ENCODE measurements at places on chromosomes 3 and 15.
A peak's percentile ranks its signal among the peaks of the same experiment; 100 is the strongest.

DNA sequence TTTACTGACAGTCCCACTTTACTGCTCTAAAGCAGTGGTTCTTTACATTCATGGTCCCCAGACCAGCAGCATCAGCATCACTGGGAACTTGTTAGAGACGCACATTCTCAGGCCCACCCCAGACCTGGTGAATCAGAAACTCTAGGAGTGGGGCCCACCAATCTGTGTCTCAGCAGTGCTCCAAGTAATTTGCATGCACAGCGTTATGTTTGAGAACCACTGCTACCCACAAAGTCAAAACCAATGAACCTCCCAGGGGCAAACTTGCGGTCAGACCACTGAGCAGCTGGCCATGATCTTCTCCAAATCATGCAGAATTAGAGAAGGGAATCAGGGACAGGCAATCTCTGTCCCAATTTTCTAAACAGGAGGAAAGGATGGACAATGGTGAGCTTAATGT is 58.5 kb downstream of the ST8SIA2 start:
- DNase-seq = no peak

DNA sequence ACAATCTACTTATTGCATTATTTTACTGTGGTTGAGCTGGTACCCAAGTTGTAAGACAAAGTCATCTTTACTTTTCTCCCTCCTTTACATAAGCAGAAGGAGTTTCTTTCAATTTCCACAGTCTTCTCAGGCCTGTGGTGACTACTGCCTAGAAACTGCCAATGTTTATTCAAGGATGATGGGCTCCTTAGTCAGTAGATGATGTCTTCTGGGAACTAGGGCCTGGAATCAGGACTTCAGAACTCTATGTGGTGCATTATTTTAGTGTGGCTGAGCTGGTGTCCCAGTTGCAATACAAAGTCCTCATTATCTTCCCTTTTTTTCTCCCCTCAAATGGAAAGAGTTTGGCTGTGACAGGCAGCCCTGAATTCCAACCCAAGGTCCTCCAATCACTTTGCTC is 1762.5 kb downstream of the SI start:
- no peak for DNase-seq

DNA sequence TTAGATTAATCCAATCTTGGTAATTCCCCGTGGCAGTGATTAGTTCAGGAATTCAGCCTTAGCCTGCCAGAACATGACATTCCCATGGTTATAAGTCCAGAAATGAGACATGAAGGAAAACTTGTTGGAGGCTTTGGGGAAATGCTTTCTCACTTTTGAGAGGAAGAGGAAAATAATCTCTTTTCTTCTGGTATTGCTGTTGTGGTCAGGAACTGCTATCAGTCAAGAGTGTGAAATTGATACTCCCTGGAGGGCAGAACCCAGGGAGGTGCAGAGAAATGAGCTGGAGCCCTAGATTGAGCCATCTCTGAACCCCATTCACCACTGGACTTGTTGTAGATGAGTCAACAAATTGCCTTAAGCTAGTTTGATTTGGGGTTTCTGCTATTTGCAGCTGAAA is 38.6 kb upstream of the APH1B start:
- no peak for DNase-seq

GRCh38 chr3:78880603-78881461 is 887.0 kb downstream of the ROBO1 start:
- DNase-seq = no peak

DNA sequence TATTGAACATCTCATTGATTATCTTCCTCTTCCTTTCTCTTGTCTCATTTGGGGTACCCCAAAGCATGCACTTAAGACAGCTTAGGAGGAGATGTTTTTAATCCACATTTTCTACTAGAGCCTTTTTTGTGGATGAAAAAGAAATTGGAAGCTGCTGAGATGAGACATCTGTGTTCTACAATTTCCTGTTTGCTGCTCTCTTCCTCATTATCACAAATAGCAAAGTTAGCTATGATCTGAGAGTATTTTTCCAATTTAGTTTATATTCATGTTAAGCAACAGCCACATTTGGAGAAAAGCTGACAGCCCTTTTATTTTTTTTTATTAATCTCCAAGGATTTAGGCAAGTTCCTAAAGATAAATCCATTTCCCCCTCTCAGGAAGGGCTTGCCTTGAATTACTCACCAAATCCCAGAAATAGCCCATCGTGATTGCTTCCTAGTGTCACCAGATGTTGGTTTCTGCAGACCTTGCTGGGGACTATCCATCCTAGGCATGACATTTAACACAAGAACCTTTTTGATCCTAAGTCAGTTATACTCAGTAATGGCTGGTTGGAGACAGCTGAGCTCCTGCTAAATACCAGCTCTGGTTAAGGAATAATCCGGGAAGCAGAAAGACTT is 70.8 kb upstream of the FILIP1L start:
- DNase-seq = no peak

GRCh38 chr3:167653155-167653554 is 587 bp downstream of the WDR49 start:
- no peak for DNase-seq

- DNase-seq = no peak
Observed at GRCh38 chr3:70832089-70832833, 519.8 kb upstream of the MDFIC2 start.

DNA sequence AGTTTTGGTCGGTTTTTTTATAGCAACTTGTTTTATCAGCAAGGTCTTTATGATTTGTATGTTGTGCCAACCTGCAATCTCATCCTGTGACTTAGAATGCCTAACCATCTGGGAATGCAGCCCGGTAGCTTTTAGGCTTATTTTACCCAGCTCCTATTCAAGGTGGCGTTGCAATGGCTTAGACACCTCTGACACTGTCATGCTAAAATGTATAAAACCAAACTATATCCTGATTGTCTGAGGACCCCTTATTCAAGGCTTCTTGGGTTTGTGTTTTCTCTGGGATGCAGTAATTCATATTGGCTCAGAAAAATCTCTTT is 209.0 kb upstream of the ALCAM start:
- no peak for DNase-seq

- no peak for DNase-seq
Observed at GRCh38 chr15:64524778-64525177, 64.4 kb downstream of the ZNF609 start.

DNA sequence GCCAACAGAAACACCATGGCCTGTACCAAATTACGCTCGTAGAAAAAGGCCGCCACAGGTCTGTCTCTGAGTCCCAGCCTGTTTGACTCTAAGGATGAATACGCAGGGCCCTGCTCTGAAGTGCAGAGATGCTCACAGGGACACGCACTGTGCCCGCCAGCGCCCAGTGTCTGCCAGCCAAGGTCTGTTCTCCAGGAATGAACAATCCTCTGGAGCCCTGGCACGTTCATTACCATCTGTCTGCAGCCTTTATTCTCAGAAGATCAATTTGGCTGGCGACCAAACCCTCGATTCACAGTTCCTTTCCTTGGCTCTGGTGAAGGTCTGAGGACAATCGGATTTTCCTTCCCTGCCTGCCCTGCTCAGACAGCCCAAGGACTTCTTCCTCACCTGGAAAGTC is 66.3 kb downstream of the NIPA2 start:
- peak; percentile 88 for DNase-seq

DNA sequence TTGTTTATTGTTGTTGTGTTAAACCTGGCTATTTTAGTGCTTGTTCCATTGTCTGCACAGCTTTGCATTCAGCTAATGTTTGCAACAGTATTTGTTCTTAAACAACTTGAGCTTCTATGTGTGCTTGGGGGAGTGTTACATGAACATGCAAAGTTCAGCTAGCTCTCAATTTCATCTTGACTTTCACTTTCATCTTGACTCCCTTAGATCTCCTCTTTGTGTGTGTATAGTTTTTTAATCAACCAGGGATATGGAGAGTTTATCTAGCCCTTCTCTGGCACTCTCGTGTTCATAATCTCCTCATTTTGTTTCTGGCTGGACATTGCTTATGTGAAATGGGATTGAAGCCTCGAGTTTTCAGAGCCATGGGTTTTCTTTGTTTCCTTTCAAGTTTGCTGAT is 212.4 kb upstream of the ZBTB20 start:
- DNase-seq = no peak

DNA sequence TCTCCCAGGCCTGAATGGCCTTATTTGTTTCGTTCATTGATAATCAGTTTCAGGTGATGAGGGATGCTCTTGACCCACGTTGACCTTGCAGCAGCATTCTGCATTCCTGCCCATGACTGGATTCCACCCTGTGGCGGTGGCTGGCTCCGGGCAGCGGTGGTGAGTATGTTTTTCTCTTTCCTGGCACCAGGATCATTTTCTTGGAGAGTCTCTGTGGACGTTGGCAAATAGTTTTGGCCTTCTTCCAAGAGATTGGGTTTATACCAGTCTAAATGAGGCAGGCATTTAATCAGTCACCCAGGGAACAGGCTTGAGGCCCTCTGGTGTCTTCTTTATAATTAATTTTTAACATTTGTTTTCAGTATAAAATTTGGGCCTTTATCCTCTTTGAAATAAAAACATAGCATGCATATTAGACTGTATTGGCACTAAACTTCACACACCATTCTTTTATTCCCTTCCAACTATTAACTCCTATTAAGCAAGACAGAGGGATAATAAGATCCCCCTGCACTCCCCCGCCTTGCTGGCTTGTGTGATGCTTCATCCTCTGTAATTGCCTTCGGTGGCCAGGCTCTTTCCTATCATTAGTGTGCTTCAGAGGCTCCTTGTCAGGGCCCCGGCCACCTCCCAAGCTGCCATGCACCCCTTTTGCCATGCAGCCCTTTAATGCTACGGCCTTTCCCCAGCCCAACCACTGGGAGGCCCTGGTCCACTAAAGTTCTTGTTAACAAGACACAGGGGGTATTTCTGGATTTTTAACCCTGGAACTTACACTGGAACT is 176.2 kb upstream of the TOPAZ1 start:
- DNase-seq = peak; percentile 65

DNA sequence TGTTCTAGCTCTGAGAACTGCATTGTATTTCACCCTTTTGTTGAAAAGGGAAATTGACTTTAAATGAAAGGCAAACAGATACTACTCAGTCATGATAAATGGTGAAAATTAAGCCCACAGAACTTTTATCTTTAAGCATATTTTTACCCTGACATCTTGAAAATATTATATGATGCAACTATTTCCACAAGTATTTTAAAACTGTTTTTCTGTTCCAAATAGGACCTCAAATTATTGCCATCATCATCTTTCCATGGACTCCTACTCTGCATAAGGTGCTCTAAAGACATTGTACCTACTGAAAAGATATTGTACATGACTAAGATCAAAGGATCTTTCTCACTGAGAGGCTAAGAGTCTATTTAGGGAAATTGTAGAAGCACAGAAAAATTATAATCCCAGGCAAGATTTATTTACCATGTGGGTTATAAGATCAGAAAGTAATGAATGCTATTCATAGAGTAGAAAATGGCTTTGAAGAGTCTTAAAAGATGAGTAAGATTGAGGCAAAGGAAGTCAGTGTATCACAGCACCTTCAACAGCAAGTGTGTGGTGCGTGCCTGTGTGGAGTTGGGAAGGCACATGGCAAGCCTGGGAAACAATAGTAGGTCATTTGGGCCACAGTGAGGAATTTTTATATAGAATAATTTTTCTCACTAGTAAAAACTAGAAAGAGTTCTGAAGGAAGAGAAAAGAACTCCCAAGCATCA is 68.8 kb downstream of the VGLL3 start:
- DNase-seq = no peak

- no peak for DNase-seq
Observed at GRCh38 chr3:107718547-107718946, 195.8 kb downstream of the BBX start.

- no peak for DNase-seq
Observed at GRCh38 chr3:116350119-116350733, 95.1 kb downstream of the LSAMP start.

DNA sequence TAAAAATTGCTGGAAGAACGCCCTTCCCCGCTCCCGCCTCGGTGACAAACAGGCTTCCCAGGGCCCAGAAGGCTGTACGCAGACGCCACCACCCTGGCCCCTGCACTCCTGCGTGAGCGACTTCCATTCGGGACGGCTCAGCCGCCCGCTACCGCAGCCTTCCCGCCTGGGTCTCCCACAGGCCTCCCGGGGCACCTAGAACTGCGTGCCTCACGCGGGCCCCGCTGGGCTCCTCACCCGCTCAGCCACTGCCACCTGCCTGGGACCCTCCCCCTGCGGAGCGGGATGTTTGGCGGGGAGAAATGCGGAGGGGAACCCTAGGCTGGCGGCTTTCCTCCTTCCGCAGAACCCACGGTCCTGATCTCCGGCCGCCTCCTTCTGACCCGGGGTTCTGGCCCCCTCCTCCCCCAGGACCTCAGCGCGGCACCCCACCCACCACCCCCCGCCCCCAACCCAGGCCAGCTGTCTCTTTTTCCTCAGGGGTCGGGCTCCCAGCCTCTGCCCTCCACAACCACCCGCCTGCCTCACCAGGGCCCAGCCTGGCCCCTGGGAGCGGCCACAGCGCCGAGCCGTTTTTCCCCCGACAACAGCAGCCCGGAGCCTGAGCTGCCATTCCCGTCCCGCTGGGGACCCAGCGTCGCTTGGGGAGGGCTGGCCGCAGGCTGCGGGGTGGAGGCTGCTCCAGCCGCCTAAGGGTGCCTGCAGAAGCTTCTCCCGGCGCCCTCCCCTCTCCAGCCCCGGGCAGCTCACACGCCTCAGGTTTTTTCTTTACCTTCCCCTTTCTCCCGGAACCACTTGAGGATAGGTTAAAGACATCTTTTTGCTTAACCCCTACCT is 27.6 kb upstream of the RAB7A start:
- DNase-seq = no peak

DNA sequence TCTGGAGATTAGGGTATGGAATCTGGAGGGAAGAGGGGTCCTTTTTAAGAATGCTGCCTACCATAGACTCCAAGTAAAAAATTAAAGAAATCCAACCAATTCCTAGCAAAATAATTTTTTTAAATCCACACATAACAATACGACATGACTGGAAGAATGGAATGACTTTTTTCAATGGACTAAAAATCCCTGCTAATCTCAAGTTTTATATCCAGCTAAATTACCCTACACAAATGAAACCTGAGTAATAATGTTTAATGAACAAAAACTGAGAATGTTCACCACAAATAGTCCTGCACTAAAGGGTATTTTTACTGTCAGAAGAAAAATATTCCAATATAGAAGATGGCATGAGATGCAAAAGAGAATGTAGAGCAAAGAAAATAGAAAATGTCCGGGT is 220.3 kb upstream of the AGTR1 start:
- no peak for DNase-seq

GRCh38 chr15:46304321-46304720 is 669.5 kb downstream of the SQOR start:
- DNase-seq = no peak

DNA sequence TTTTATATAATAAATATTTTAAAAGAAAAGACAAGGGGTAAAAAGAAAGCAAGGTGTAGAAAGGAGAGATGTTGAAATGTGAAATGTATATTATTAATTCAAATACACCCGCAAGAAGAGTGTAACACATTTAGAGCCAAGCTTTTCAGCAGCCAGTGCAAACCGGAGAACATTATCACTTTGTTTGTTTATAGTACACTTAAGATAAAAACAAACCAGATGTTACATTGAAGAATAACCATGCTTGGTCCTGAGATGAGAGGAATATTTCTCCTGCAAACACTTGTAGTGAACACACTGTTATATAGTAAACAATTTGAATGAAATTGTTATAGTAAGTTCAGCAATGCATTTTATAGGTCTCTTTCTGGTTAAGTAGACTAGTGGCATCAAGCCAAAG is 1441.5 kb downstream of the OTOL1 start:
- no peak for DNase-seq

- no peak for DNase-seq
Observed at GRCh38 chr3:35194666-35195065, 444.7 kb upstream of the ARPP21 start.
